ENCODE measurements at places on chromosomes 1 and 21.
A peak's percentile ranks its signal among the peaks of the same experiment; 100 is the strongest.

DNA sequence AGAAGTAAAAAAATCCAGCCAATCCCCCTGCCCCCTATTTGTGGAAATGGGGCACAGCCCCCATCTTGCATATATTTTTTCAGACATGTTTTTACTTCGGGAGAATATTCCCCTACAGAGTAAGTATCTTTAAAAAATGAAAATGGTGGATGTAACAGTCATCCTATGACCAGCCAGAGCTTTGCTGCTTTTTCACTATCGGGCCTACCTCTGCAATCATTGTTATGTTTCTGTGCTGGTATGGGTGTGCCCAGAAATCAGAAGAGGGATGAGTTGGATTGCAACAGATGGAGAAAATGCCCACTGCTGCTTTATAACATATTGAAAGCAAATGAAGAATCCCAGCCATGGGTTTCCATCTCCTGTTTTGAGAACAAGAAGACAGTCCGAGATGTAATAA lies 2.9 kb downstream of the CD247 start:
- no peak for DNase-seq

GRCh38 chr1:156225677-156226014 lies 12.8 kb downstream of the PMF1 start:
- DNase-seq: no peak

GRCh38 chr1:33367485-33368405 lies 46.8 kb upstream of the A3GALT2 start:
- no peak for DNase-seq

DNA sequence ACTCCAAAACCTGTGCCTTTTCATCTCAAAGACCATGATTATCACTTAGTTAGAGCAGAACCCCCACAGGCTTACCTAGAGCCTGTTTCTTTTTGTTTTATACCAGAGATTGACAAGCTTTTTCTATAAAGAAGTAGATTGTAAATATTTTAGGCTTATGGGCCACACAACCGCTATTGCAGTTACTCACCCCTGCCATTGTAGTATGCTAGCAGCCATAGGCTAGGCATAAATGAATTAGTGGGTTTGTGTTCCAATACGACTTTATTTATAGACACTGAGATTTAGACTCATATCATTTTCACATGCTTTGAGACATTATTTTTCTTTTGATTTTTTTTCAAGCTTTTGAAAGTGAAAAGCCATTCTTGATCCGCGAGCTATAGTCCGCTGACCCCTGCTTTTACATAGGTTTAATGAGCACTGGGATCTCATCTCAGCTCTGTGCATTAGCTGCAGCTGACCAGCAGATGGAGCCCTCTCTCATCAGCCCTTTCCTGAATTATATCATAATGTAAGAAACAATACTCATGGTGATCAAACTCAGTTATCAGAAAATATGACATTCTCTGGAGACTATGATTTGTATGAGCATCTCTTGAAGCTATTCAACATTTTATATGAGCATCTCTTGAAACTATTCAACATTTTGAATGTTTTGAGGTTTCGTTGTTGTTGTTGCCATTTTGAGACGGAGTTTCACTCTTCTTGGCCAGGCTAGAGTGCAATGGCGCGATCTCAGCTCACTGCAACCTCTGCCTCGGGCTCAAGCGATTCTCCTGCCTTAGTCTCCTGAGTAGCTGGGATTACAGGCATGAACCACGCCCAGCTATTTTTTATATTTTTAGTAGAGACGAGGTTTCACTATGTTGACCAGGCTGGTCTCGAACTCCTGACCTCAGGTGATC lies 111.9 kb upstream of the L1TD1 start:
- no peak for DNase-seq

DNA sequence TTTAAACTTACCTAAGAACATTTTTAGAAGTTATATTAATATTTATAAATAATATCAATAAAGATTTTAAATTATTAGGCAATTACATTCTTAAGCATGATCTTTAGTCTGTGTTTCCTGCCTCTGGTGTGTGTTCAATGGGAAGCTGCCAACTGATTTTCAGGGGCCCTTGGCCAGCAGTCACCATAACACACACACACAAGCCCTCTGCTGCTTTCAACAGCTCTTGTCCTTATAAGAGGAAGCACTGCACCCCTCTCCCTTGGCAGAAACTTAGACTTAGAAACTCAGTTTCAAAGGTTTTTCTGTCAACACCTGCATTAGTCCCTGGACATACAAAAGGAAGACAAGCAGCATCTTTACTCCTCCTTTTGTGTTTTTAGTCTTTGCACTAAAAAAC lies 81.4 kb downstream of the VAV3 start:
- DNase-seq: no peak

- no peak for DNase-seq
Measured at GRCh38 chr1:43358121-43358745, 548 bp upstream of the CDC20 start.

DNA sequence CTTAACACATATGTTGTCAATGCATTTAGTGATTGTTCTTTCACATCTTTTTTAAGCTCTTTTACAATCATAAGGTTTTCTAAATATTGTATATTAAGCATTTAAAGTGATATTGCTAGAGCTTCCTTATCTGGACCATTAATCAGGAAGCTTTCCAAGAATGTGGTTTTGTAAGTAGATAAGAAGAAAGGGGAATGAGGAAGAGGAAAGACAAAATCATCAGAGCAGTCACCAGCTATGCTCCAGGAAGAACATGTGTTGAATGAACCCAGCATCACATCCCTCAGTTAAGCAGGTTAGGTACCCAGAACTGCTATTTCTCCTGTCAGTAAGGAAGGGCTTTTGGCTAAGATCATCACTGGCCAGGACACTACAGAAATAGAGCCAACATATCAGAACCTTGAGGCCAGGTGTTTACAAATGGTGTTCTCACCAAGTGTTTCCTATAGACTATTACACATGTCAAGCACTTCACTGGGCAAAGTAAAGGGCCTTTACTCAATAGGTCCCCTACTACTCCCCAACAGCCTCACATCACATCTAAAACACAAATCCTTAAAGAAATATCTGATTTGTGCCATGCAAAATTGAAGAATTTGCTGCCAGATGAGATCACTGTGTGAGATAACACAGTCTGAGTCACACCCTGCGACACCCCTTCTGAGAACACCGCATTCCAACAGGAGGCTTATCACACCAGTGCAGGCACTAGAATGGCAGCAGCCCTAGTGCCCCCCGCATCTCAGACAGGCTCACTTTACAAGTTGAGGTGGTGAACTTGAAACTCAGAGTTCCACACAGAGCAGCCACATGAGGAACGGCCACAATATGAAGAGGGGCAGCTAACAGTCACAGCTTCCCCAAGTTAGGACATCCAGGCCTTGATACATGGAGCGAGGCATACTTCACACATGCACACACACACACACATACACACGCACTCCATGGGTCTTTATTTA lies 1.8 kb upstream of the SPRR2A start:
- no peak for DNase-seq

- DNase-seq: no peak
Measured at GRCh38 chr1:245856944-245857531, 650.0 kb downstream of the SMYD3 start.

DNA sequence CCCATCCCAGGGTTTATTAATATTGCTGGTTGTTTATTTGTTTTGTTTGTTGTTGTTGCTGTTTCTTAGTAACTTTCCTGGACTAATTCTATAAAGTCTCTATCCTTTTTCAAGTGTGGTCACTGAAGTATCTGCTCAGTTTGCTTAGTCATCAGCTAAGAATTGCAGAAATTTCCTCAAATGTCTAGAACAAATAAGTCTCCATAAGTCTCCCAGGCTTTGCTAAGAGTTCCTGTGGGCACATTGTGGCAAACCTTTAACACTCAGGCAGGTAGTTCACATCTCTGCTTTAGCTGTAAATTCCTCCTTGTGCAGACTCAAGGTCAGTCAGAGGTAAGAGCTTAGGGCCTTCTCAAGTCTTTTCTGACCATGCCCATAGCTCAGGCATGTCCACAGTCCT lies 38.9 kb upstream of the C1orf185 start:
- no peak for DNase-seq

- DNase-seq: no peak
Measured at GRCh38 chr1:57976216-57976615, 552.4 kb upstream of the DAB1 start.

- no peak for DNase-seq
Measured at GRCh38 chr1:166630369-166630768, 208.9 kb upstream of the POGK start.

- no peak for DNase-seq
Measured at GRCh38 chr1:203095061-203095690, 9.4 kb upstream of the MYOG start.

- no peak for DNase-seq
Measured at GRCh38 chr1:97721221-97721620, 199.6 kb downstream of the DPYD start.

- DNase-seq: no peak
Measured at GRCh38 chr1:210447456-210448057, 118.9 kb downstream of the HHAT start.

DNA sequence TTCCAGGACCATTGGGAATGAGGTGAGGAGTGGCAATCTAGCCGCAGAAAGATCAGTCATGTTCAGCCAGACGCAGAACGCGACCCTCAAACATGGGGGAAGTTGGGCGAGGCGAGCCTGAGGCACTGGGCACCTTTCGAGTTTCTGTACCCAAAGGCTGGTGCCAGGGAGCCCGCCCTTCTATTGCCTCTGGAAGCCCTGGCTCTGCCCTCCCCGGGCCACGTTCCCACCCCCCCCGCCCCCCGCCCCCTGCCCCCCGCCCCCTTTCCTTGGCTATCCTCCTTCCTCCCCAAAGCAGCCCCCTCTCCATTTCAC lies 2.2 kb upstream of the ZBTB7B start:
- DNase-seq: peak; percentile 42

DNA sequence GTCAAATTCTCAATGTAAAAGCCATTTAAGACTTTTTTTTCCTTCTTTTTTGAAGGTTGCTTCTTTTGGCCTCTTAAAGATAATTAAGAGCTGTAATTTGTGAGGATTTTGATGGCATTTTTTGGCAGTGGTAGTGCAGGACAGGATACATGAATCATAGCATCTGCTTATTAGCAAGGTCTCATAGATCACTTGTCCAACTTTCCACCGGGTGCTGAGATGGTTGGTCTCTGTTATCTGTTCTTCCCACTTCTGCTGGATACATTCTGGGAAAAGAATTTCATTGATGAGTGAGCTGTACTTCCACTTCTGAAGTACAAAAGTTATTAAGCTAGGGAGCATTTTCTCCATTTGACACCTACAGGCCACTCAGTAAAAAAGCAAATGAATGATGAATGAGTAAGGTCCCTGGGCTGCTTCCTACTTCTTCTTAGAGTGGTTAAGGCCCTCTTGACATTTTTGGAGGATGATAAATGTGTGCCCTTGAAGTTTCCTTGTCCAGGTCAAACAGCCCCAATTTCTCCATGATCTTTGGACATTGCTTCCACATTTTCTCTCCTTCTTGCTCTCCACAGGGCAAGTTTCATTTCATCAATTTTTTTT lies 100.6 kb downstream of the ROR1 start:
- no peak for DNase-seq

Measured in RWPE2 (cell line).